ENCODE measurements at places on chromosomes 5 and 9.

- no peak for DNase-seq
Observed at GRCh38 chr5:103511554-103511885, 51.1 kb downstream of the NUDT12 start.

- DNase-seq = no peak
Observed at GRCh38 chr5:115961381-115962238, 665 bp upstream of the LVRN start.

DNA sequence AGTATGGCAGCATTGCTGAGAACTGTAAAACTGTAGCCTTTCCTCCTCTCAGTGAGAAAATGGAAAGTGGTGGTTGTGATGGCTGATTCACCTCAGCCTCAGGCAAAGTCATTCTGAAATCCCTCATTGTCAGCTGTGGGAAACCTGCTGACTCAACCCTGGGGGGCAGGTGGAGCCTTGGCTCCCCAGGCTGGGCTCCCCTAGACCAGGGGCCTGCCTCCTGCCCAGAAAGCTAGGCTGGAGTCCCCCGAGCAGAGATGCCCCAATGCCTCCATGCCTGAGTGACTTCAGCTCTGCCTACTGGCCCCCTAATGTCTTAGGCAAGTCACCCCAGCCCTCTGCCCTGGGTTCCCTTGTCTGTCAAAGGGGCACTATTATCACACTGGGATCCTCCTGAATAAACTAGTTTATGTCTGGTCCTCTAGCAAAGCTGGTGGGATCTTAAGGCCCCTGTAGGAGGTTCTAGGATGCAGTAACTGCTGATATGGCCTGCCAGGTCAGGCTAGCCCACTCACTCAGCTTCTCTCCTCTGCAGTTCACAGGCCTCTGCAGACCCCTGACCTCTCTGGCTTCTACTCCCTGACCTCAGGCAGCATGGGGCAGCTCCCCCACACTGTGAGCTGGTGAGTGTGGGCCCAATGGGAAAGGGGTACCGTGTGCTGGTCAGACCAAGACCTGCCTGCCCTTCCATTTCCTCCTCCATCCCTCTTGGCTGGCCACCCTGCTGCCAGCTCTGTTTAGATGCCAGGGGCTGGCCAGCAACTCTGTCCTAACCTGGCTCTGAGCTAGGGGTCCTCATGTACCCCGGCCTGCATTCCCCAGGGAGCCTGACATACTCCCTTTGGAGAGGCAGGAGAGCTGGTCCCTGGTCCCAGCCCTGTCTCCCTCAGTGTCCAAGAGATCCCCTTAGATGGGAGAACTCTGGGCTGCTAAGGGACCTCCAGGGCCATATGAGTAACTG lies 24.2 kb downstream of the TCF7 start:
- DNase-seq = peak; percentile 6

GRCh38 chr9:17630531-17630949 lies 51.7 kb downstream of the SH3GL2 start:
- DNase-seq = no peak

GRCh38 chr9:99221266-99221620 lies 499 bp downstream of the ALG2 start:
- no peak for DNase-seq

- DNase-seq = no peak
Observed at GRCh38 chr5:43078956-43079355, 38.8 kb upstream of the ANXA2R start.

DNA sequence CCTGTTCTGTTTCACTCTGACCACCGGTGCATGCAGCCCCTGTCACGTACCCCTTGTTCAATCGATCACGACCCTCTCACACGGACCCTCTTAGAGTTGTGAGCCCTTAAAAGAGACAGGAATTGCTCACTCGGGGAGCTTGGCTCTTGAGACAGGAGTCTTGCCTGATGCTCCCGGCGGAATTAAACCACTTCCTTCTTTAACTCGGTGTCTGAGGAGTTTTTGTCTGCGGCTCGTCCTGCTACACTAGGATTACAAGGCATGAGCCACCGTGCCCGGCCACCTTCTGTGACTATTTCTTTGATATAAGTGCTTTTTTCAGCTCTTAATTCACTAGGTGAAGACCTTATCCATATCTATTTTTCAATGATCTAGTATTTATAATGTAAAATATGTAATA lies 167.5 kb downstream of the TTC39B start:
- DNase-seq = no peak

DNA sequence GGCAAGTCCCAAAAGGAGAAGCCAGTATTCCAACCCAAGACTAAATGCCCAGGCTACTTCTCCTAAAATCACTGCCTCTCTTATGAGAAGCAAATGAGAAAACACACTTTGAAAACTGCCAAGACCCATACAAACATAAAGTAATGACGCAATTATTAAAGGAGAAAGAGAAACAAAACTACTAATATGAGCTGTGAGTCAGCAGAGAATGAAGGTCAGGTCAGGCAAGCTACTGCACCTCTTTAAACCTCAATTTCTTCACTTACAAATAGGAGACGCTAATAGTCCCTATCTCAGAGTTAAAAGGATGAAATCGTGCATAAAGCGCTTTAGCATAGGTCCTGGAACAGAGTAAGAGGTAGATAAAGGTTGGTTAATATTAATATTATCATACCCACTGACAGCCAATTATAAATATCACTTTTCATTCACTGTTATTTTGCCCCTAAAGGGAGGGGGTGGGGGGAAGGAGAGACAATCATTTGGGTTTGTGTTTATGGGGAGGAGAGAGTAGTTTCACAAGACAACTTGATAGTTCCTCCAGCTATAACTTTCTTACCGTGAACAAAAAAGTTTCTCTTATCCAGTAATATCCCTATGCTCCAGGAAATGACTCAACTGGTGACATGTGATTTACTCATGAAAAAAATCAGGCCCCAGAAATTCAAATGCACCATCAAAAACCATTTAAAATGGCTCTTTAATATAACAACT lies 3.6 kb downstream of the PSMB7 start:
- no peak for DNase-seq

GRCh38 chr5:147055850-147056566 lies 177.5 kb upstream of the PPP2R2B start:
- DNase-seq = no peak

- DNase-seq = no peak
Observed at GRCh38 chr5:3226196-3226920, 369.3 kb upstream of the IRX1 start.

GRCh38 chr9:136021171-136021871 lies 60.1 kb upstream of the UBAC1 start:
- DNase-seq = no peak

GRCh38 chr5:154285661-154286408 lies 95.3 kb downstream of the GALNT10 start:
- no peak for DNase-seq

DNA sequence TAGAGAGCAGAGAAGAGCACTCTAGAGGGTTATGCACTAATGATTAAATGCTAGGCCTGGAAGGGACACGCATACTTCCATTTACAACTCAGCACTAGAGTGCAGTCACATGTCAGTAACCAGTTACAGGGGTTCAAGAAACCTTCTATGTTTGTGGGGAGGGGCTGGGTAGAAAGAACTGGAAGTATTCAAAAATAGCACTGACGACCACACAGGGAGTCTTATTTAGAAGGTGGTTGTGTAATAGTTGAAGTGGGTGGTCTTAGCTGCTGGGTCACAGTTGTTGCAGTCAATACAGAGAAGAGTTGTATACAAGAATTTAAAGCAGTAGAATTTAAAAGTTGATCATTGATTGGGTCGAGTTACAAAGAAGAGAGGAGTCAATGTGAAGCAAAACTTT lies 15.4 kb downstream of the AOPEP start:
- no peak for DNase-seq

All from CD4-positive, alpha-beta T cell (primary cell).